Activated CD8-positive, alpha-beta memory T cell treated with anti-CD3 and anti-CD28 coated beads for 4 hours (primary cell): ENCODE measurements at places on chromosomes 16 and 17.

- DNase-seq, result no peak
These were observed 39.2 kb downstream of the MPRIP start for GRCh38 chr17:17081304-17081940.

GRCh38 chr16:57700781-57701551 is 6.4 kb downstream of the DRC7 start:
- DNase-seq, result no peak

- DNase-seq, result no peak
These were observed 136.6 kb downstream of the CDH13 start for GRCh38 chr16:82763371-82763770.

DNA sequence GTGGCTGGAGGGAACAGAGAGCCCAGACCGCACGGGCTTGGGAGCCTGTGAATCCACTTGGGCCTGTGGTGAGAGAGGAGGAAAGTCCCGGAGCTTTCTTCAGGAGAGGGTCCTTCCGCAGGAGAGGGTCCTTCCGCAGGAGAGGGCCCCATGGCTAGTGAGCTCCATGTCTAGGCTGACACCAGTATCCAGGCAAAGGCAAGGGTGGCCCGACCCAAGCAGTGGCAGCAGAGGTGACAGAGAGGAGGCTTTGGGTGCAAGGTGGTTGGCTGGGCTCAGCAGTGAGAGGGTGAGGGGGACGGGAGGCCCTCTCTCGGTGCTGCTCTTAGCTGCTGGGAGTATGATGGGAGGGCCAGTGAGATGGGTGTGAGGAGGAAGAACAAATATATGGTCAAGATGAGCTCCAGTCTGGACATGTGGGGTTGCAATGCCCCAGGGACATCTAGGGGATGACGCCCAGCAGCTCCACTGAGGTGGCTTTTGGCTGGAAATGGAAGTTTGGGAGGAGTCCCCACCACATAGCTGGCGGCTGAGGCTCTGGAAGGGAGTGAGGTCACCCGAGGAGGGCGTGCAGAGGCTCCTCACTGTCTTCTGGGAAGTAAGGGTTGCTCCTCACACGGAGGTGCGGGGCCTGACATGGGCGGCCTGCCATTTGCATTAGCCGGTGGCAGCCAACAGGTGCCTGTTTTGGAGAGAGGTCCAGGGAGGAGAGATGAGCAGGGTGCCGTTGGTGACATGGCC is 2.3 kb upstream of the HSD3B7 start:
- DNase-seq, result no peak

- no peak for DNase-seq
These were observed 64.0 kb downstream of the MYO18A start for GRCh38 chr17:29115961-29116803.

DNA sequence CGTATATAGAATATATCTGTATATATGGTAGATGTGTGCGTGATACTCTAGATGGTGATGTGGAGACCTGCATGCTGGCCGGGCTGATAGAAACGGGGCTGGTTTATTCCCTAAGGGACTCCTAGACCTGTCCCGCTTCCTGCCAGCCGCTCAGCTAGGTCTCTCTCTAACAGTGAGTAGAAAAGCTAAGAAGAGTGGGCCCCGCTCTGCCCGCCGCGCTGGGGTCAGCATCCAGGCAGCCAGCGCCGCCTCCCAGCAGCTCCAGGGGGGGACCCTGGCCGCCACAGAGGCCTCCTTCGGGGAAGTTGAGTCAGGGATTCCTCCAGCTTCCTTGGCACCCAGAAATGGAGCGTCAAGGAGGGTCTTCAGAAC is 9.4 kb downstream of the CYGB start:
- DNase-seq, result no peak

- DNase-seq, result no peak
These were observed 63.8 kb upstream of the GPRC5B start for GRCh38 chr16:19948186-19949104.

DNA sequence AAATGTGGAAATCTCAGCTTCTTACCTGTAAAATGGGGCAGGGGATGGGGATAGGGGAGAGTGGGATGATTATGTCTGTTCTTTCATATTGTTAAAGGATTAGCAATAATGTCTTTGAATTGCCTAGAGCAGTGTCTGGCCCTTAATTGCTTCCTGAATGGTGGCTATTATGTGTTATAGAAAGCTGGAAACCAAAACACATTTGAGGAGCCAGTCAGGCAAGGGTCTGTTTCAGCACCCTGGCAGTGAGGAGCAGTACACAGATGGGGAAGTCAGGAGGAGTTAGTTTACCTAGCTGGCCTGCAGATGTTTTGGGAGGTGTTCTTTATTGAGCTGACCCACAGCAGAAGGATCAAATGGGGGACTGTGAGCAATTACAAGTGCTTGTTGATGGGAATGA is 63.0 kb downstream of the NUP93 start:
- no peak for DNase-seq

DNA sequence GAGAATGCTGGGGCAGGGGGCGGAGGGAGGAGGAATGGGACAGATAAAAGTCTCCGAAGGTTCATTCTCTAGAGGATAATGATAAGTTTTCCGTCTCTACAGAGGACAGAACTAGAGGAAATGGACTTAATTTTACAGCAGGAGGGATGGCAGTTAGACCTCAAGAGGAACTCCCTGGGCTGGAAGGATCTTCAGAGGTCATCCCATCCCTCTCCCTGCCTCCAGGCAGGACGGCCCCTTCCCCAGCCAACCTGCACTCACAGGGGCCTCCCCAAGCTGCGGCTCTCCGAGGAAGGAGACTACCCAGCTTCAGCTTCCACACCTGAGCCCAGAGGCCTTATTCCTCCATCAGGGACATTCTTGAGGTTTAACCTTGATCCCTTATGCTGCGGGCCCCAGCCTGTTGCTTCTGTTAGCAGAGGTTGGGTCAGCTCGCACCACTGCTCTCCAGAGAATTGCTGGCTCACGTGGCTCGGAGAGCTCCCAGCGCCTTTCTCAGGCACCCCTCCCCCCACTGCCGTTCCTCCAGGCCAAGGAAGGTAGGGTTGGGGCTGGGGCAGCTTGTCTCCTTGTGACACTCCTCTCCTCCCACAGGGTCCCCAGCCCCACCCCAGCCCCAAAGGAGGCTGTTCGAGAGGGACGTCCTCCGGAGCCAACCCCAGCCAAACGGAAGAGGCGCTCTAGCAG is 8.5 kb downstream of the ELOB start:
- no peak for DNase-seq

DNA sequence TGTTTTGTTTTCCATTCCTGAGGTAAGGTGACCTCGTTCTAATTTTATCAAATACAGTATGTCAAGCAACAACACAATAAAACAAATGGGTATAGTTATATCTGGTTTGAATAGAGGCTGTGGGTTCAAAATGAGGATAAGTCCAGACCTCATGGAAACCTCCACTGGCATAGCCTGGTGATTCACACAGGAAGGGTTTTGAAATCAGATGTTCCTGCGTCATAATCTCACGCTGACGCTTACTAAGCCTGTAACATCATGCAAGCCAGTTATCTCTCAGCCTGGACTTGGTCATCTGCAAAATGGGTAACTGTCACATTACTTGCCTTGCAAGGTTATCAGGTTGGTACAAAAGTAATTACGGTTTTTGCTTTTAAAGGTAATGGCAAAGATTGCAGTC is 1056.3 kb upstream of the EEF2KMT start:
- DNase-seq, result no peak
